ENCODE measurements at places on chromosomes 5 and 9.

- no peak for DNase-seq
Observed at GRCh38 chr9:112552229-112553056, 65.8 kb downstream of the KIAA1958 start.

DNA sequence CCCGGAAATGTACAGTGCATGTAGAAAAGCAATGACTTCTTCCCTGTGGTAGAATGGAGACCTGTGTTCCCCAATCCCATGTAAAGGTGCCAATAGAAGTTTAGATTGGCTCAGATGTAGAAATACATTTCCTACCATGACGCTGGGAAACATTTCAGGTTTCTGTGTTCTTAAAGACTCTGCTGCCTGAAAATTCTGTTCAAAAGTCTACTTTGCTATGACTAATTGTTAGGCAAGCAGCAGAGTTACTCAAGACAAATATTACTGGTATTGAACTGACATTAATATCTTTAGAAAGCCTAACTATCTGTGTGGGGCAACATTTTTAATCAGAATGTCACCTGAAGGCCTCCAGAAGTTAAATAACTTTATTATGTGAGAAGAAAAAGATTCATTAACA lies 75.5 kb upstream of the ELL2 start:
- DNase-seq, result no peak

DNA sequence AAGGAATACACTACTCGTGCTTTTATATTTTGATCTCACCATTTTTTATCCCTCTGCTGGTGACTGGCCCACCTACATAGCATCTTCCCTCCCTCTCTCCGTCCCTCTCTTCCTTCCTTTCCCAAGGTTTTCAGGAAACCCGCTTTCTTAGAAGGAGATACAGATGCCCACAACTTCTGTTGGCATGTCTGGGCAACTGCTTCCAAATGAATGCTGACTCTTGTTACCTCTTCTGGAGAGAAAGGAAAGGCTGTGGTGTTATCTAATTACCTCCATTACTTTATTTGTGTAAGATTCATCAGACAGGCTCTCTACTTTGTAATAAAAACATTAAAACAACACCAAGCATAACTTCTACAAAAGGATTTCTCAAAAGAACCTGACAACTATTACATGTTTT lies 20.2 kb downstream of the FANCC start:
- DNase-seq, result no peak

- DNase-seq, result no peak
Observed at GRCh38 chr5:107670087-107670931, 428 bp downstream of the EFNA5 start.

GRCh38 chr5:113147101-113147508 lies 170.5 kb downstream of the DCP2 start:
- DNase-seq, result no peak

DNA sequence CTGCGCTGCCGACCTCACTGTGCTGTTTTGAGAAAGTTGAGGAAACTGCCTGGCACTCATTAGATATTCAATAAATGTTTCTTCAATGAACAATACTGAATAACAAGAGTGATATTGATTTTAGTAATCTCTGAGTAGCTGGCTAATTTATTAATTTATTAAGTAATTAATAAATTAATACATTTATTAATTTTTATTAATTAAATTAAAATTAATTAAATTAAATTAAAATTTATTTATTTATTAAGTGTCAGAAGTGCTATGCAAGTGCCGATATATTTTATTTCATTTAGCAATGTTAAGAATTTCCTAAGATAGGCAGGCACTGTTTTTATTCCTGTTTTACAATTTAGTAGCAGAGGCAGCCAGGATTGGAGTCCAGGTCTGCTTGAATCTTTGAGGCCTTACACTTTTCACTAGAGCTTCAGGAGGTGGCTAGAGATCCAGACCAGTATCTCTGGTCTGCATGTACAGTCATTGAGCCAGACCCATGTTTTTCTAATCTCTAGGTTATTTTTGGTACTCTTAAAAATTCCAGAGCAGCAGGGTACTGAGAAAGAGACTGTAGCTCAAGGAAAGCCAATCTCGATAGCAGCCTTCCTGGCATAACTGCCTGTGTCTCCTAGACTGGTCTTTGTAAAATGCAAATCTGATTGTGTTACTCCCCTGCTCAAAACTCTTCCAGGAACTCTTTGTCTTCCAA lies 109.2 kb downstream of the ARHGEF28 start:
- DNase-seq, result no peak

GRCh38 chr5:134521841-134522240 lies 3.6 kb upstream of the JADE2 start:
- no peak for DNase-seq

DNA sequence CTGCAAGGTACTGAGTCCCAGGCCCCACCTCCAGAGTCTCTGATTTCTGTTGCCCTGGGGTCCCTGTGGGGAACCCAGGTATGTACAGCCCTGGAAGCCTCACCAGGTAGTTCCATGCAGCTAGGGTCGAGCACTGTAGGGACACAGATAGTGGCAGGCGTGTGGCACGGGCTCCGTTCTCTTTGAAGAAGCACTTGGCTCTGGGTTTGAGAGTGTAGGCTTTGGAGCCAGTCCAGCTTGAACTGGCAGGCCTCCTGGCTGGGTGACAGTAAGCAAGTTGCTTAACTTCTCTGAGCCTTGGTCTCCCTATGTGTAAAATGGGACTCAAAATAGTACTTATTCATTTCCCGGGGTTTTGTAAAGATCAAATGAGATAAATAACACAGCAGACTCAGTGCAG lies 5.6 kb downstream of the OLFM1 start:
- no peak for DNase-seq

DNA sequence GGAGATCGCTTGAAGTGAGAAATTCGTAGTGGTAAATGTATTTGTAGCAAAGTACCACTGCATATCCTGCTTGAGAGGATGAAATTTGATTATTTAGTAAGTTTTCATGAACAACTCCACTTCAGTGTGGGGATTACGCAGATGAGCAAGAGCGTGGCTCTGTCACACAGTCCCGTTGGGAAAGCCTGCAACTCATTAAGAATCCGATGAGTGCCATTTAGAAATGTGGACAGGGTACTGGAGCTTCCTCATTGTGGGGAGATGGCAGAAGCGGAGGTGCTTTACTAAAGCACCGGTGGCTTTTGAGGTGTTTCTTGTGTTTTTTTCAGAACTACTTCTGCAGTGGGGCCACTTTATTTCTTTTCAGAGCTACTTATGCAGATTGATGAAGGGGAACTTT lies 1.4 kb downstream of the TJP2 start:
- DNase-seq, result no peak

- no peak for DNase-seq
Observed at GRCh38 chr5:88761939-88762338, 121.0 kb downstream of the MEF2C start.

DNA sequence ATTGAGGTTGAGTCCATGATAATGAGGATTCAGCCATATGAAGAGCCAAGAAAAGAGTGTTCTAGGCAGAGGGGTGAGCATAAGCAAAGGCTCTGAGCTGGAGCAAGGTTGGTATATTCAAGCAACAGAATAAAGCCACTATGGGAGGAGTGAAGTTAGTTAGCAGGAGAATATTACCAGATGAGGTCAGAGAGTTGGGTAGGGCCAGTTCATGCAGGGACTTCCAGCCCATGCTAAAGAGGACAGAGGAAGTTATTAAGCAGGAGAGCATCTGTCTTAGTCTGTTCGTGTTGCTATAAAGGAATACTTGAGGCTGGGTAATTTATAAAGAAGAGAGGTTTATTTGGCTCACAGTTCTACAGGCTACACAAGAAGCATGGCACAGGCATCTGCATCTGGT lies 57.1 kb upstream of the ATG10 start:
- DNase-seq, result no peak

- DNase-seq, result no peak
Observed at GRCh38 chr9:78821126-78821822, 524.3 kb downstream of the PSAT1 start.

DNA sequence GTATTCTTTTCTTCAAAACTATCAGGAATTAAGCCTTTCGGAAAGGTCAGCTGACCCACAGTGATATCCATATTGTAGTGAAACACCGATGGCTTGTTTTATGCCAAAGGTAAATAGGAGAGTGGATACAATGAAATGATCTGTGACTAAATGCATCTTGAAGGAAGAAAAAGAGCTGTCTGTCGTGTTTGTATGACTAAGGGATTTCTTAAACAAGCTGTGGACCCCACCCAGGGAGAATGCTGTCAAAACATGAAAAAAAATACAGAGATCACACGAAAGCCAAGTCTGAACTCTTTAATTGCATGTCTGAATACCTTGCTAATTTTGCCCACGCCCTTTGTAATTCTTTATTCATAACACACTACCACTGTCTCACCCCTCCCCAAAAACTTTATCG lies 286.4 kb upstream of the WWC1 start:
- DNase-seq, result no peak

DNA sequence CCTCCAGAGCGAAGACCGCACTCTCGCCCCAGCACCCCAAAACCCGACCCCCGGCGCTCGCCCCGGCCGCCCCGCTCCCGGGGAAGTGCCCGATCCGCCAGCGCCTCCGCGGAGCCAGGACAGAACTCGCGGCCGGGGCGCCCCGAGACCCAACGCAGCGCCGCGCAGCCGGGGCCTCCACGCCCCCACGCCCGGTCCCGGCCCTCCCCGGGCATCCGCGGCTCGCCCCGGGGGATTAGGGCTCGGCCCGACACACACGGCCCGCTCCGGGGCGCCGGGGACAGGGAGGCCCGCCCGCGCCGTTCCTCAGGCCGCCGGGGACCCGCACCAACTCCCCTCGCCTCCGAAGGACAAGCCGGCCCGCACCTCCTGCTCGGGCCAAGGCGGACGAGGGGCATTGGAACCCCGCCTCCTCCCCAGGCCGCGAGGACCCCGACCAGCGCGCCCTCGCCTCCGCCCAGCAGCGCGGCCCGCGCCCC lies 544 bp downstream of the FNBP1 start:
- DNase-seq, result no peak

Data from SK-N-MC (cell line).